ENCODE measurements at places on chromosomes 2 and 18.

- no peak for DNase-seq
These were observed 244.9 kb upstream of the PXDN start for GRCh38 chr2:1989216-1989615.

GRCh38 chr2:214629875-214630274, 179.6 kb downstream of the BARD1 start:
- no peak for DNase-seq

GRCh38 chr2:119700866-119701265, 21.9 kb downstream of the TMEM177 start:
- no peak for DNase-seq

DNA sequence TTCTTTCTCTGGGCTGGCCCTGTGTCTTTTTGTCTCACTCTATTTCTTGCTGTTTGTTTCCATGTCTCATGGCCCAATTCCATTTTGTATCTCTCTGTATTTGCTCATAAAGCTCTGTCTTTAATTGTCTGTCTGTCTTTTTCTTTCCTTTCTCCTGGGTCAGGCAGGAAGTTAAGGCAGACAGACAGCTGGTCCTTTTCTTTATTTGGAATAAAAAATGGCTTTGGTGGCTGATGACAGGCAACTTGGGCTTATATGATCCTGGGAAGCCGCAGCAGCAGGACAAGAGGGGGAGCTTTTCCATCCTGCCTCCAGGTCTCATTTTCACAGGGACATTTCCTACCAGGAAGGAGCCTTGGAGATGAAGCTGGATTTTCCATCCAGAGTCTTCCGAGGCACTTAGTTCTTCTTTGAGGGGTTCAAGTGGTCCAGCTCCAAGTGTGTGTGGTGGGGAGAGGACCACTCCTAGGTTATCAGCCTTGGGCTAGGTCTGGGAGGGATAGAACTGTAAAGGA, 138.7 kb downstream of the TDRD15 start:
- no peak for DNase-seq

GRCh38 chr18:32759611-32760167, 13.1 kb downstream of the KLHL14 start:
- DNase-seq = no peak

- DNase-seq = peak; percentile 87
These were observed 12.6 kb upstream of the KCMF1 start for GRCh38 chr2:84958135-84959059.

- DNase-seq = no peak
These were observed 312.8 kb upstream of the SALL3 start for GRCh38 chr18:78666666-78667335.

DNA sequence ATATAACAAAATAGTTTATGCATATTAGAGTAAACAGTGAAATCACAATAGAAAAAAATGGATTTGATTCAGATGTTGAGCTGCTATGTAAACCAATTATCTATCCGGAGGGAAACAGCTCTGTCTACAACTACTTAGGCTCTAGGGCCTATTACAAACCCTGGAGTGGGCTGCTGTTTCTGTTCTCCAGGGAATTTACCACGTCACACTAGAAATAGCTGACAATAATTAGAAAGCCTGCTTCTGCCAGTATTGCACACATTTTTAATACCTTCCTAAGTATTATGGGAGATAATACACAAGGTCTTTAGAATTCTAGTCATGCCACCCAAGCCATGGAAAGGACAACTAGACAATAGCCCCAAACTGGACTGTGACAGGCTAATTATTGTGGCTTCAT, 411.1 kb downstream of the FIGN start:
- DNase-seq = peak; percentile 86

DNA sequence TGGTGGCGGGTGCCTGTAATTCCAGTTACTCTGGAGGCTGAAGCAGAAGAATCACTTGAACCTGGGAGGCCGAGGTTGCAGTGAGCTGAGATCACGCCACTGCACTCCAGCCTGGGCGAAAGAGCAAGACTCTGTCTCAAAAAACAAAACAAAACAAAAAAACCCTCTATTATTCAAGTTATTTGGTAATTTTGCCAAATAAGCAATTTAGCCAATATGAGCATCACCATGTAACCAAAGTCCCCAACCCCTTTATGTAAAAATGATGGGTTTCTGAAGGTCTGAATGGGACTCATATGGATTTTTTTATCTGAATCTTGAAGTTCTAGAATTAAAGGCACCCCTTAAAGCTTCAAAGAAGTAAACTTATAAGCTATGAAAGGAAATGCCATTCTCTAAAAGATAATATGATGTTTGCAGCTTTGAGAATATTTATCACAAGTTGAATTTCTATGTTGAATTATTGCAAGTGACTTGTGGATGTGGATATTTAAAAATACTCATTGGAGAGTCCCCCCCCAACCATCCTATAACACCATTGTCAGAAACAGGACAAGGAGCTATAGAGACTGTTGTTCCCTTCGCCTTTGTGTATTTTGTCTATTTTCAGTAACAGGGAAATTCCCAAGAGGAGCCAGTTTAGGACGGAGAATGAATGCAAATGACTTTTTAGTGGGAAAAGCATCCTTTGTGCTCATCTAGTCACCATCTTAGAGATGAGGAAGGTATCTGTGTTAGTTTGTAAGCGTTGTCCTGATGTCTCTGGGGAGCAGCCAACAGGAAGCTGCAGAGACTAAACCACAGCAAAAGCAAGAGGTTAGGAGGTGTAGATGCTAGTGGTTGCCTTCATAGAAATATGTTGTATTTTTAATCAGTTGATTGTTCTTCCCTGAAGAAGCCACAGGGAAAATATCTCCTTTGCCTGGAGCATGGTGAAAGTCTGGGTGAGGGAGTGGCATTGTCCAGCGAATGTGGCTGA, 68.3 kb downstream of the TET3 start:
- DNase-seq = no peak
